Activated CD8-positive, alpha-beta memory T cell treated with anti-CD3 and anti-CD28 coated beads for 24 hours (primary cell): ENCODE measurements at places on chromosomes 3 and 15.
A peak's percentile ranks its signal among the peaks of the same experiment; 100 is the strongest.

DNA sequence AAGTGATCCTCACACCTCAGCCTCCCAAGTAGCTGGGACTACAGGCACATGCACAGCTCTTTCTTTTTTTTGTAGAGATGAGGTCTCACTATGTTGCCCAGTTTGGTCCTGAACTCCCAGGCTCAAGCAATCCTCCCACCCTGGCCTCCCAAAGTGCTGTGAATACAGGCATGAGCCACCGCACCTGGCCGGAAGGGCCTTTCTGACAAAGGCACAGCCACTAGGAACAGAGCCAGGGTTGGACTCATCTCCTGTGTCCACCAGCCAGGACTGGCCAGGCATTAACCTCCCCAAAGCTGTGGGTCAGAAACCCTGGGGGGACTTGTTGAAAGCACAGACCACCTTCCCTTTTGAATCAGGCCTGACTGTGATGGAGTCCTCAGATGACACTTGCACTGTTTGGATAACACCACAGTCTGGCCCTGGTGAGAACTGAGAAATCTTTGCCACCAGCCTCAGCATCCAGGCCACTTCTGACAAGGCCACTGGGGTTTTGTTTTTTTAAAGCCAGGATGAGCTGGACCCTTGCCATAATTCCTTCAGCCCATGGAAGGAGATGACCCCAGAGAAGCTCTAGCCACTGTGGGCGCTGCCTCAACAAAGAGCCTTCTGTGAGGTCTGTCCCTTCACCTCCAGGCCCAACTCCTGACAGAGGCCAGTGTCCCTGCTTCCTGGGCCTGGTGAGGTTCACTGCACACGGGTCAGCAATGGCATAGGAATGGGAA, 4.8 kb downstream of the TKT start:
- DNase-seq = no peak

GRCh38 chr3:152454076-152454875, 185.5 kb downstream of the MBNL1 start:
- DNase-seq = no peak

DNA sequence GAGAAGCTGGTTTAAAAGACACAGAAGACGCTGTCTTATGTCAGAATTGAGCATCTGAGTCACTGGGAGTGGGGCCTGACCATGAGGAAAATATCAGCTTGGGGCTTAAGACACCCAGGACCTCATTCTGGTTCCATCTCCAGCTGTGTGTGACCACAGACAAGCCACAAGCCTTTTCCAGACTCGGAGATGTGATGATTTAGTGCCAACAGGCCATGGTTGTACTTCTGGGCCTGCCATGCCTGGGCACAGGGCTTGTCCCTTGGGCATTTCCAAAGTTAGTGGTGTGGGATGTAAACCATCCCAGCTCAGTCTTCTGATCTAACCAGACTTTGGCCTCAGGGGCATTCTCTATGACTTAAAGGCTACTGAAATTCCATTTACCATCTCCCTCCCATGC, 269.8 kb downstream of the RYR3 start:
- no peak for DNase-seq

- DNase-seq = no peak
Measured at GRCh38 chr3:61813636-61814035, 252.3 kb downstream of the PTPRG start.

GRCh38 chr3:50226888-50227389, 9.1 kb upstream of the GNAI2 start:
- no peak for DNase-seq

- DNase-seq = no peak
Measured at GRCh38 chr15:94298364-94298763, 67.0 kb downstream of the MCTP2 start.

- DNase-seq = no peak
Measured at GRCh38 chr3:26202169-26202568, 412.3 kb downstream of the OXSM start.

DNA sequence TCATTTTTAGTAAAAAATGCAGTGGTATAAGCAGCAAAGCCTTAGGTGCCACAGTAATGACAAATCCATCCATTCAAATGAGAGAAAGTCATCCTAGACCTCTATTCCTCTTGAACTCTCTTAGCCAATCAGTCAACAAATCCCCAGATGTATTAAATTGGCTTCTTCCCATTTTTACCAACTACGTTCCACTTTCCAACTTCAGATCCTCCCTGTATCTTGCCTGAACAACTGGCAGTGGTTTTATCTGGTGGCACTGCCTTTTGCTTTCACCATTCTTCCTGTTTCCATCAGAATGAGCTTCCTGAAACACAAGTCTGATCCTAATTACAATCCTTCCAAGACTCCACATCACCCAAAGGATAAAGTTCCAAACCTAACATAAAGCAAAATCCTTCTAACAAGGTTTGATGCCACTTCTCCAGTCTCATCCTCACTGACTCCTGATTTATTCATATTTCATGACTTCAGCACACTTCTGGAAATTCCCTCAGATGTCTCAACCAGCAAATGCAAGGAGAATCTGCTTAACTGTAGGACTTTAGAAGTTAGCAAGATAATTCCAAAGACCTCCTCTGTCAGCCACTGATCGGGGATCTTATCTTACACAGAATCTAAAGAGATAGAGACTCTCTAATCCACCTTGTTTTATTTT, 69.8 kb upstream of the SLC4A7 start:
- DNase-seq = no peak

- no peak for DNase-seq
Measured at GRCh38 chr15:63082366-63082765, 39.3 kb upstream of the LACTB start.

DNA sequence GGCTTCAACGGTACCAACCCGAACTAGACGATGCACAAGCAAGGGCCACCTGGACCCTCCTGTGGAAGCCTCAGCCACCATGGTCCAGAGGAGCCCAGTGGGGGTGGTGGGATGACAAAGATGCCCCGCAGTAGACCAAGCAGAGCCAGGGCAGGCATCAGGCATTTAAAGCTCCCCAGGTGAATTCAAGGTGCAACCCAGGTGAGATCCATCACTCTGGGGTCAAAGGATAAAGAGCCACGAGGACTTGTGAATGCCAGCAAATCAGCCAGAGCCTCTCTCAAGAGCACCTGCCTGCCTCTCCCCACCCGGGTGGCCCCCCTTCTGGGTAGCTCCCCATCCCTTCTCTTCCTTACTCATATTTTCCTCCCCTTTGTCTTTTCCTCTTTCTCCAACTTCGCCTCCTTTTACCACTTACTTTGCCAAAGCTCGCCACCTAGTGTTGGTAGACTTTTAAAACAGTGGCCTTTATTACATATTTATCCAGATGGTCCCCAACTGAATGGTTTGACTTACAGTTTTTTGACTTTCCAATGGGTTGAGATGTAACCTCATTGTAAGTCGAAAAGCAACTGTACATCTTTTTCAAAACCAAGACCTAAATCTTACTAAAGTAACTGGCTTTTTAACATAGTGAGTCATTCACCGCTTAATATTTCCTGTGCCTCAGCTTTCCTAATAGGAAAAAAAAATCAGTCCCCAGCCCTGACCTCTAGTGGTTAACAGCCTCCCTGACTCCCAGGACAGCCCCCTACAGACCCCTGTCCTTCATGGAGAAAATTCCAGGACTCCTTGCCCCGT, 18.8 kb downstream of the PLA2G4F start:
- DNase-seq = peak; percentile 15

- DNase-seq = no peak
Measured at GRCh38 chr15:68684476-68684875, 105.7 kb downstream of the CORO2B start.

DNA sequence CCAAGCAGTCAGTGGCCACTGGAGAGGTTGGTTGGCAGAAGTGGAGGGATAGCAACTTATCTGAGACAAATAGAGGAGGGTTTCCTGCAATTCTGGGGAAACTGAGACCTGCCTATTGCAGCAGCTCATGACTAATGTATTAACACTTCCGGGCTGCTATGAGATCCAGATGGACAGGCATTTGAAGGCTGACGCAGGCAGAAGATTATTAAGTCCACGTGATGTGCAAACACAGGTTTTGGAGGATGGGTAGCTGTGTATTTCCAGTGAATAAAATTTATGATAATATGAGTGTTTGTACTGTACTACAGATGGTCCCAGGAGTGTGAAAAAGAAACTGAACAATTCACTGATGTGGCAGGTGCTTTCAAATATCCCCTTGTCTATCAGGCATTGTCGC, 28.5 kb upstream of the CFAP161 start:
- DNase-seq = no peak

DNA sequence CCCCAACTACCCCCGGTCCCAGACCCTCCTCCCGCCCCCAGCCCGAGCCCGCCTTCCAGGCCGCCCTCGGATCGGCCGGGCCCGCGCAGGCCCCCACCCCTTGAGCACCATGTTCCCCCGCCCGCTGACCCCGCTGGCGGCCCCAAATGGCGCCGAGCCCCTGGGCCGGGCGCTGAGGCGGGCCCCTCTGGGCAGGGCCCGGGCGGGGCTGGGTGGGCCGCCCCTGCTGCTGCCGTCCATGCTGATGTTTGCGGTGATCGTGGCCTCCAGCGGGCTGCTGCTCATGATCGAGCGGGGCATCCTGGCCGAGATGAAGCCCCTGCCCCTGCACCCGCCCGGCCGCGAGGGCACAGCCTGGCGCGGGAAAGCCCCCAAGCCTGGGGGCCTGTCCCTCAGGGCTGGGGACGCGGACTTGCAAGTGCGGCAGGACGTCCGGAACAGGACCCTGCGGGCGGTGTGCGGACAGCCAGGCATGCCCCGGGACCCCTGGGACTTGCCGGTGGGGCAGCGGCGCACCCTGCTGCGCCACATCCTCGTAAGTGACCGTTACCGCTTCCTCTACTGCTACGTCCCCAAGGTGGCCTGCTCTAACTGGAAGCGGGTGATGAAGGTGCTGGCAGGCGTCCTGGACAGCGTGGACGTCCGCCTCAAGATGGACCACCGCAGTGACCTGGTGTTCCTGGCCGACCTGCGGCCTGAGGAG, 472 bp downstream of the CHST14 start:
- DNase-seq = peak; percentile 79

DNA sequence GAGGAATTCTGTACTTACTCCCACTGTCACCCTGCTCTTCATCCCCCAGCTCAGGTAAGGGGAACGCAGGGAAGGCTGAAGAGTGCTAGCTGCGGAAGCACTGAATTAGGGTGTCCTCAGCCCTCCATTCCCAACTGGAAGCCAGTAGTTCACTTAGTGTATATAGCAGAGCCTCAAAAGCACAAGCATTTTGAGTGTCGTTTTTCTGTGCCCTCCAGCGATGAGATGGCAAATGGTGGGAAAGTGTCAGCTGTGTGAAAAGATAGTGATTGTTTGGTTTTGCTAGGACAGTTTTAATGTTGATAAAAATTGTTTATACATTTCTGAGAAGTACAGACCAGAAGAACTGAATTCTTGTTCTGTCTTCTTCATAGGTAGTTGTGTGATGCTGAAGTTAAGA, 10.8 kb downstream of the MRPS22 start:
- DNase-seq = no peak

- DNase-seq = no peak
Measured at GRCh38 chr3:134880431-134880830, 85.4 kb downstream of the EPHB1 start.

- peak; percentile 98 for DNase-seq
Measured at GRCh38 chr3:128153156-128154041, at the start of gene EEFSEC. TSS of gene EEFSEC (plus strand) at chr3:128153481. CDS start at chr3:128153508, 27 bp downstream.

- no peak for DNase-seq
Measured at GRCh38 chr3:53350652-53351051, 3.3 kb upstream of the DCP1A start.

DNA sequence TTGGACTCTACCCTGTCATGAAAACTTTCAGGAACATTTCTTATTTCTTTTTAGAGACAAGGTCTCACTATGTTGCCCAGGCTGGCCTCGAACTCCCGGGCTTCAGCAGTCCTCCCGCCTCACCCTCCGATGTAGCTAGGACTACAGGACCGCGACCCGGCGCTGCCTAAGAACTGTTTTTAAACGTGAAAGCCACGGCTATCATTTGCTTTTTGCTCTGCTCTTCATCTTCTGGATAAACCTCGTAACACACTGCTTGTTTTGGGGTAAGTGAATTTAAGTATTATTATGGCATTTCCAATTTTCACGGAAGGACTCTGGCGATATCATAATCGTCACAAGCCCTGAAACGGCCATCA, 14.3 kb upstream of the CCNL1 start:
- no peak for DNase-seq
